ENCODE measurements at places on chromosomes 16 and 17. TPM values are rescaled to one million over a fixed set of nuclear protein-coding genes. Genes with fewer than 3 reads are reported as not detected.

Gene UMOD
- total RNA-seq: not detected

Gene PDPR
- 25.7 TPM for total RNA-seq

Gene SRRM2
- total RNA-seq: 77.1 TPM

Gene SLC25A19
- 8.7 TPM for total RNA-seq

Gene HBA2
- not detected for total RNA-seq

Gene UTS2R
- total RNA-seq: not detected

Gene CETP
- total RNA-seq: not detected

Gene HID1
- total RNA-seq: 0.33 TPM

Gene KRTAP17-1
- not detected for total RNA-seq

Gene ITGAE
- total RNA-seq: 19.7 TPM

Gene EFCAB5
- 1.3 TPM for total RNA-seq

Gene COA3
- total RNA-seq: 40.8 TPM

Gene C16orf89
- total RNA-seq: 1.6 TPM

Gene KRT39
- not detected for total RNA-seq

Gene TMEM235
- total RNA-seq: not detected

Gene ATAD5
- 10.4 TPM for total RNA-seq
